ENCODE measurements at places on chromosomes 3 and 15. TPM values are rescaled to one million over a fixed set of nuclear protein-coding genes. Genes with fewer than 3 reads are reported as not detected.

GRCh38 chr3:71288269-71288930 lies 295.1 kb downstream of the FOXP1 start:
- DNase-seq, result no peak

GRCh38 chr3:152309031-152309430 lies 40.3 kb downstream of the MBNL1 start:
- DNase-seq, result no peak

GRCh38 chr3:131960324-131960723 lies 74.5 kb downstream of the CPNE4 start:
- no peak for DNase-seq

DNA sequence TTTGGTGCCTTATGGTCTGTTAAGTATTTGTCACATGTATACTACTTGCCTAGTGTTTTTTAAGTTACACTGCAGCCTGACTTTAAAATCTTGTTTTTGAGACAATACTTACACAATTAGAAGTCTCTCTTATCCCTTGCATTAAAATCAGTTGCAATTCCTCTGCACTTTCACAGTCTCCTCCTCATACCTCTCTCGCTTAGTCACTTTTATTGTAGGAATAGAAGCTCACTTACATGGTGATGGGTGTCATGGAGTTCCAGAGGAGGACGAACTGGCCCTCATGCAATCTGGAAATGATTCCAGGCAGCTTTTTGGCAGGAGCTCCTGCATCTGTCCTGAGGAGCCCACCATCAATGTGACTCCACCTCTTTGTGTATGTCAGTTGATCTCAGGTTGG lies 238.4 kb upstream of the TBC1D5 start:
- DNase-seq, result no peak

- DNase-seq, result no peak
Measured at GRCh38 chr3:177431525-177432176, 234.4 kb upstream of the TBL1XR1 start.

GRCh38 chr15:51600114-51600513 lies 22.5 kb downstream of the DMXL2 start:
- no peak for DNase-seq

DNA sequence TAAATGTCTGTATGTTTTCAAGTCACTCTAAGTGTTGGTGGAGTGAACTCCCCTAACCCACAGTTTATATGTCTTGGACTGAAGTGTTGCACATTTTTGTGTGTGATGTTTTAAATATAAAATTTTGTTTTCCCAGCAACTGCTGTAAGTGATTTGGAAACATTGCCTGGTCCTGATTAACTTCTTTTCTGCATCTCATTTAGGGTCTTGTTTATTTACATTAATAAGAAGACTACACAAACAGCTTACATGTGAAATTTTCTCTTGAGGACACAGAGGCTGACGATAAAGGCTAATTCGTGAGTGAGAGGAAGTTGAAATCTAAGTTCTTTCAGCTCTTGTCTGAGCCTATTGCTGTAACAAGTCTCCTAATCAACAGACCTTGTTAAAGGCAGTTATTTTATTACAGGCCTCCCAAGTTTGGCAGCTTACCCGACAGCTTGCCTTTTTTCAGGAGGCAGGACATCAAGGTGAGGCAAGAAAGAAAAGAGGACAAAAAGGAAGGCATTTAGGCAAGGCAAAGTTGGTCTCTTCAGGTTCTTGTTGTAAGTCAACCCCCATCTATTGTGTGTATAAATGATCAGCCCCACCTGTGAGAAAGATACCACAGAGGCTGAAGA lies 177.7 kb upstream of the NR2E3 start:
- no peak for DNase-seq

DNA sequence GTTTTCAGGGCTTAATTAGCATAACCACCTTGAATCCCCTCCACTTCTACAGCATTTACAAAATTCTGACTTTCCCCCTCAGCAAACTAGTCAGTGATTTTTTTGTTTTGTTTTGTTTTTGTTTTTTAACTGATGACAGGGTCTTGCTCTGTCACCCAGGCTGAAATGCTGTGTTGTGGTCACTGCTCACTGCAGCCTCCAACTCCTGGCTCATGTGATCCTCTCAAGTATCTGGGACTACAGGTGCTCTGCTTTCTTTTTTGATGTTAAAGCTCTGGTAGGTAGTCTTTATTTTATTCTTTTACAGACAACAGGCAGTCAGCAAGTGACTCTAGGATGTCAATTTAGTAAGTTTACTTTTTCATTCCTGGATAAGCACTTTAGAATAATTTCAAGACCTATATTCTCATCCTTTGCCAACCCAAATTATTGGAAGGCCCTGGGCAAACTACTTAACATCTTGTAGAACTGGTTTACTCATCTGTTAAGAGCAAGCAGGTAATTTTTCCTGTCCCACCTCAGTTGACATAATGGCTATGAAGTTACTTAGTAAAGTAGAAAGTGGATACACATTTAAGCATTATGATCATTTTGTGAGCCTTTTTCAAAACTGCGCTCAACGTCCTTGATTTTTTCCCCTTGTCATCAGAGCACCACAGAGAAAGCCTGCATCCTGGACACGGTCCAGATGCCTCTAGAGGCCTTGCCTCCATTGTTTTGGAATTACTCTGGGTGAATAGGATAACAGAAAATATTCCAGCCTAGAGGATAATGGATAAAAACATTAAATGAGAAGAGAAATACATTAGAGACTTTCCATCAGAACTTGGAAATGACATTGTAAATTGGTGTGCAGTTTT lies 69.9 kb upstream of the NDUFB4 start:
- DNase-seq, result no peak

- DNase-seq, result no peak
Measured at GRCh38 chr3:5563537-5564277, 376.2 kb downstream of the EDEM1 start.

GRCh38 chr15:89672221-89673164 lies 6.7 kb downstream of the PLIN1 start:
- no peak for DNase-seq

DNA sequence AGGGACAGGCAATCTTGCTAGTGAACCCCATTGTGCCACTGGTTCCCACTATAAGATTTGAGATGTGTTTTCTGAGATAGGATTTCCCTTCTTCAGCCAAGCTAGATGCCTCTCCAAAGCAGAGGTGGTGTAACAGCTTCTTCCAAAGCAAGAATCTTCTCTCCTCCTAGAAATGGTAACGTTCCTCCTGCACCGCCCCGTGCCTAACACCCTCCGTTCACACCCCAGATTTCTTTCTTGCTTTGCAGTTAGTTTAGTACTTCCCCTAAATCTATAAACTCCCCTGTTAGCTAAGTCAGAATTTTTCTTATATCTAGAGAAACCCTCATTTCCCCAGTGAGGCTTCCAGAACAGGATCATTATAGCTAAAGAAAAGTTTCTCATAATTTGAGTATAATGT lies 617.6 kb upstream of the MDFIC2 start:
- DNase-seq, result no peak

Gene TRIM59
- 43.3 TPM for total RNA-seq

Gene SLC9A9
- total RNA-seq, result 2.3 TPM

Gene HIGD2B
- total RNA-seq, result not detected

Gene DET1
- total RNA-seq, result 2.1 TPM

Gene BFSP2
- not detected for total RNA-seq

Measured in activated naive CD8-positive, alpha-beta T cell treated with anti-CD3 and anti-CD28 coated beads for 36 hours (primary cell).